ENCODE measurements at places on chromosomes 1 and 21. TPM values are rescaled to one million over a fixed set of nuclear protein-coding genes. Genes with fewer than 3 reads are reported as not detected.
A peak's percentile ranks its signal among the peaks of the same experiment; 100 is the strongest.

DNA sequence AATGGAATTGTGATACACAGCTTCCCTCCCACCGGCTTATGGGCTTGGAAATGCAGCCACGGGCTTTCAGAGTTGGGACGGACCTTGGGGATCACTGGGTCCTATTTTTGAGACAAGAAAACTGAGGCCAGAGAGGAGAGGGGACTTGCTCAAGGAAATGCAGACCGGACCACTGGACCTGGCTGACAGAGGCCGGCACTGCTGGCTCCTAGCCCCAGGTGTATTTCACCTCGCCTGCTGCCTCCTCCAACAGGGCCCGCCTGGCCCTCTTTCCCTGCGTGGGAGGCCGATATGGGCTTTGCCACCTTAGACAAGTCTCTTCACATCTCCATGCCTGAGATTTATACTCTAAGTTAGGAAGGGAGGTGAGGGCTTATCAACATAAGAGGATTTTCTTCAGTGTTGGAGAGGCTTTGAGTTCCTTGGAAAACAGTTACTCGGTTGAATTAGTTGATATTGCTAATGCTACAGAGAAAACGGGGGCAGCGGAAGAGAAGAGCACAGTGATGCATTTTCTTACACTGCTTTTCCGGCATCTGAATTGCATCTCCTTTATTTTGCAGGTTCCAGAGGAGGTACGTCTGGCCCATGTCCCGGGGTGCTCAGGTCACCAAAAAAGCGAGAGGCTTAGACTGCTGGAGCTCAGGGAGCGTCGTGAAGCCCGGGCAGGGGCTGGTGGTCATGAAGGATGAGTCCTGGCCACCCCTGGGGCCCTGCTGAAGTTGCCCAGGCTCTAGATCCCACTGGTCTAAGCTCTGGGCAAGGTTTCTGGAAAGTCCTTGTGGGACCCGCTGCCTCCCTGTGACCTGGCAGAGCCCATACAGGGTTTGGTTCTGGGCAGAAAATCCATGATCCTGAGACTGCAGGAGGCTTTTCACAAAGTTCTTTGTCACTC, 44.7 kb downstream of the CAPN2 start:
- DNase-seq: no peak

Gene AIM2
- total RNA-seq: not detected

Gene TNFRSF18
- not detected for total RNA-seq

Gene GUCA2A
- total RNA-seq: not detected

DNA sequence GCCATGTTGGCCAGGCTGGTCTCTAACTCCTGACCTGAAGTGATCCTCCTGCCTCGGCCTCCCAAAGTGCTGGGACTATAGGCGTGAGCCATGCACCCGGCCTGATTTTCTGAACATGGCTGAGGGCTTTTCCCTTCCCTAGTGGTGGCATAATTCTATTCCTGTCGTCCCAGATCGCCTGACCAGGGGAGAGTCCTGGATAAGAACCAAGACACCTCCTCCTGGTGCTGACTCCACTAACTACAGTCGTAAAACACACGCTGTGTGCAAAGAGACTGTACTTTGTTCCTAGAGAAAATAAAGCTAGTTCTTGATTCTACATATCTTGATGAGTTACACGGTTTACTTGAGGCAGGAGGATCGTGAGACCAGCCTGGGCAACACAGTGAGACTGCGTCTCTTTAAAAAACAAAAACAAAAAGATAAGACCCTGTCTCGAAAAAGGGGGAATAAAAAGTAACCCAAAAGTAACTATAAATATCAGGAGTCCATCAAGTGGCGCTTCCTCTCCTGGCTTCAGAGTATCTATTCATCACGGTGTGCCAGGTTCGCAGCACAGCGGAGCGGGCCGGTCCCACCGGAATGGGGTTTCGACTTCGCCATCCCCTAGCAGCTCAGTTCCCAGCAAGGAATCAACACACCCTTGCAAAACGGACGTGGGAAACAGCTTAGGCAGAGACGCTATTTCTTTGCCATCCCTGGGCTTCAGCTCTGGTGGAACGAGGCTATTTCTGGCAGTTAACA, 973 bp downstream of the SDF4 start:
- peak; percentile 56 for DNase-seq

DNA sequence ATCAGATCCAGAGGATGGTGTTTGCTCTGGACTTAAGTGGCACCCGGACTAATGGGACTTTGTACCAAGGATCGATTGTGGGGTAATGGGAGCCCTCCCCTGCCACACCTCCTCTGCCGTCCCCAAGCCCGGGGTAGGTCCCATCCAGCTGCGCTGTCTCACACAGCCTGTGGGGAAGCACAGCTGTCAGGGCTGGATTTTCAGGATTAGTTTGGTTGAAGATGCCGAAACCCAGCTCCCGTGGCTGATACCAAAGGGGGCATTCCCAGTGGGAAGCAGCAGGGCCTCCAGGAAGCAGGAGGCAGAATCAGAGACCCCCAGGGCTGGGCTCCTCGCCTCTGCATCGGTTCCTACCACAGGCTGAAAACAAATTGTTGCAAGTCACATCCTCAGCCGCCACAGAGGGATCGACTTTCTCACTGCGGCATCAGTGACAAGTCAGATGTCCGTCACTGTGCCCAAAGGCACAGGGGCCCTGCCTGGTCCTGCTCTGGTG, 59.7 kb downstream of the MATN1 start:
- DNase-seq: no peak

- DNase-seq: no peak
Measured at GRCh38 chr1:7400566-7400965, 370.5 kb upstream of the VAMP3 start.

DNA sequence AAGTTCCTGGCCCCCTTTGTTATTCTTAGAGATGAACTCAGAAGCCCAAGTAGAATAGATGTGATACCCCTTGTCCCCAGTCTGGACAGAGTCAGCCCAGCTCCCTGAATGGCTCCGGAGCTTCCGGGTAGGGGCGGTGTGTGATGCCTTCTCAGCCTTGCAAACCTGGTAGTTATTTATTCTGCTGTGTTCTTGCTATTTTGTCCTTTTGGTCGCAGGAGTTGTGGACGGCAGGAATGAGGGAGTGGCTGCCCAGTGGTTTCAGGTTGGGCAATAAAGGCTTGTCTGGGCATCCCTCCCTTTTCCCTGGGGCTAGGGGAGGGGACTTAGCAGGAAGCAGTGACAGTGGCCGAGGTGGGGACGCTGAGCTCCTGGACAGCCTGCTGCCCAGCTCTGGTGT, 2.8 kb downstream of the PTPRU start:
- no peak for DNase-seq

Gene EPS8L3
- not detected for total RNA-seq

DNA sequence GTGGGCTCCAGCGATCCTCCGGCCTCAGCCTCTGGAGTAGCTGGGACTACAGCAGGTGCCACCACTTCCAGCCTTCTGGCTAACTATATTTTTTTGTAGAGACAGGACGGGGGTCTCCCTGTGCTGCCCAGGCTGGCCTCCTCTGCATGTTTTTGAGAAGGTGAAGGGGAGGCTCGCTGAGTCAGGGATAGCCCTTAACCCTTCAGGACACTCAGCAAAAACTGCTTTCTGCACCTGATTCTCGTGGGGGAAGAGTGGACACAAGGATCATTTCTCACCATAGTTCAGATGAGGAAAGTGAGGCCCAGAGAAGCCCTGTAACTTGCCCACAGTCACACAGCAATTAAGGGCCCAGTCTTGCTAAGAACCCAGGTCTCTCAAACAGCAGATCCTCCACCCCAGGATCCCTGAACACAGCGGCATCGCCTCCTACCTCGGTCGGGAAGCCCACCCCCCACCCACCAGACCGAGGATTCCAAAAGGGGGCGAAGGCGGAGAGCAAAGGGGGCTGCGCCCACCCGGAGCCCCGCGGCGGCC, 1.3 kb downstream of the FGR start:
- no peak for DNase-seq

DNA sequence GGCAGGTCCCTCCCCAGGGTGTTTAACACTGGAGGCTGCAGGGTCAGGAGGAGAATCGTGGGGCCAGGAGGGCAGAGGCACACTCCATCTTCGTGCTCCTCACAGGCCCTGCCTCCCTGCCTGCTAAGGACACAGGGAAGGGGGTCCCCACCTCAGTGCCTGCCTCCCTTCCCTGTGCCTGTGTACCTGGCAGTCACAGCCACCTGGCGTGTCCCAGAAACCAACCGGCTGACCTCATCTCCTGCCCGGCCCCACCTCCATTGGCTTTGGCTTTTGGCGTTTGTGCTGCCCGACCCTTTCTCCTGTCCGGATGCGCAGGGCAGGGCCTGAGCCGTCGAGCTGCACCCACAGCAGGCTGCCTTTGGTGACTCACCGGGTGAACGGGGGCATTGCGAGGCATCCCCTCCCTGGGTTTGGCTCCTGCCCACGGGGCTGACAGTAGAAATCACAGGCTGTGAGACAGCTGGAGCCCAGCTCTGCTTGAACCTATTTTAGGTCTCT, 623 bp upstream of the BGLAP start:
- peak; percentile 95 for DNase-seq

GRCh38 chr1:113320272-113320671, 70.0 kb upstream of the MAGI3 start:
- no peak for DNase-seq

Gene C8B
- not detected for total RNA-seq

DNA sequence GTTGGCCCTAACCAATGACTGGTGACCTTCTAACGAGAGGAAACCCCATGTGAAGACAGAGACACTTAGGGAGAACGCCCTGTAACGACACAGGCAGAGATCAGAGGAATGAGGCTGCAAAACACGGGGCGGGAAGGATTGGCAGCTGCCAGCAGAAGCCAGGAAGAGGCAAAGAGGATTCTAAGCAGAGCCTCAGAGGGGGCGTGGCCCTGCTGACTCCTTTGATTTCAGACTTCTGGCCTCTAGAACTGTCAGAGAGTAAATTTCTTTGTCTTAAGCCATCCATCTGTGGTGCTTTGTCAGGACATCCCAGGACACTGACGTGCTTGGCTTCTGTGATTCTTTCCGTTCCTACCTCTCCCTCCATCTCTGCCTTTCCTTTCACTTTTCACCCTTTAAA, 79.3 kb downstream of the SH3BGR start:
- no peak for DNase-seq

Data from A172 (cell line).